ENCODE measurements at places on chromosomes 1 and 21.

DNA sequence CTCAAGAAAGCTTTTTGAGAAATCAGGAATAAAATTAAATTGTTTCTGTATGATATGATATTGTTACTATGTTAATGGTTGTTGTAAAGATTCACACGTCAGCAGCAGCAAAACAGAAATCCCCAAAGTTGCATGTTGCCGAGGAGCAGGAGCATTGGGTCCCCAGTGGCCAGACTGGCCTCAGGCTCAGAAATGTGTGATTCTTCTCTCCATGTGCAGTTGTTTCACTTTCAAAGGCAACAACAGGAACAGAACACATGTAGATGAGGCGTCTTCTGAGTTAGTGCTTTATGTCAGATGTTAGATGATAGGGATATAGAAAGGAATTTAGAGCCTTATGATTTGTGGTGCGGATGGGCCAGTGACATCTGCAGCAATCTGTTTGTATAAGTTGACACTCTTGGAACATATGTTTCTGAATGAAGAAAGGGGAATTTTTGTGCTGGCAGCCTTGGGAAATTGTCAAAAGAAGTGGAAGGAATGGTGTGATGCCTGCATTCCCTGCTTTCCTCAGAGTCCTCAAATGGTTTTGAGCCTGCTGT, 2.1 kb upstream of the TTLL7 start:
- DNase-seq = no peak

GRCh38 chr1:168491527-168492164, 52.2 kb downstream of the XCL2 start:
- no peak for DNase-seq

GRCh38 chr1:84740050-84740714, 49.9 kb upstream of the SSX2IP start:
- no peak for DNase-seq

DNA sequence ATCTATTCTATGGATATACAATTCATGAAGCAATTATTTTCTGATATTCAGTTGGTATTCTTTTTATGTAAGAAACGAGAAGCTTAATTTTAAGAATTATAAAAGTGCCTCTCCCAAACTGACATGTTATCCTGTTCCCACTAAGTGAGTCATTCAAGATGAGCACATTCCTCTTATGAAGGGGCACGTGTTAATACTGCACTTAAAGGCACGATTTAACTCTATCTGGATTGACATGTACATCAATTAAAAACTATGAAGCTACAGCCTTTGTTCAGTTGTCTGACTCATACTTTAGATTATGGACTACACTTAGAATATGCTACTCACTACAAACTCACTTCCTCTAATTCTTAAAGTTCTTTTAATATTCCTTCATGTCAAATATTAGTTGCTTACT, 111.6 kb downstream of the CYYR1 start:
- no peak for DNase-seq

DNA sequence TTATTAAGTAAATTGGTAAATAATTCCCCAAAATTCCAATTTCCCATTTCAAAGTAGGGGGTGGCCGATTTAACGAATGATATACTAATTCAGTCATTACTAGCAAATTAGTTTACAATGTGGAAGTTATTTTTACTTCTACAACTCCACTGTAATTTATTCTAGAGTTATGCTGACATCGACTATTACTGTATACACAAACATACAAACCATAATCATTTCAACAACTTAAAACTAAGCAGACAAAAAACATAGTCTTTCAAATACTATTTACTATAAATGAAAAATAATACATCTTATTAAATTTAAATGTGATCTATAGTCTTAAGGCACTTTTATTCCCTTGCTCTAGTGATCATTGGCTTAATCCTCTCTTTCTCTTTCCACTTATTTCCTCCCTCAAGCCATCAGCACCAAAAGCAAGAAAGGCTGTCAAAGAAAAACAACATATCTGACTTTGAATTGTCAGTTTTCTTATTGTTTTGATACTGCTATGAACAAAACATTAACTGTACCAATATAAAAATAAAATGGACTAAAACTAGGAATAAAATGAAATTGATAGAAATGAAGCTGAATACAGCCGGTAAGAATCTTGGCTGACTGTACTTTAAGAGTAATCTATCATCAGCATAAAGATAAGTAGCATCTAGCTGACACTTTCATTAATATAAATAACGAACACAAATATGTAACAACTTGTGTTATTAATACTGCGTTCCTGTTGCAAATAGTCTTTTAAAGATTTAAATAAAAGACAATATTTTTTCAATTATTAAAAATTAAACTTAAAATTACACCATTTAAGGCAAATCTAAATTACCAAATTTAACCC, 4.1 kb downstream of the CDC42BPA start:
- DNase-seq = no peak

GRCh38 chr1:224734261-224734935, 118.3 kb downstream of the CNIH3 start:
- DNase-seq = no peak

DNA sequence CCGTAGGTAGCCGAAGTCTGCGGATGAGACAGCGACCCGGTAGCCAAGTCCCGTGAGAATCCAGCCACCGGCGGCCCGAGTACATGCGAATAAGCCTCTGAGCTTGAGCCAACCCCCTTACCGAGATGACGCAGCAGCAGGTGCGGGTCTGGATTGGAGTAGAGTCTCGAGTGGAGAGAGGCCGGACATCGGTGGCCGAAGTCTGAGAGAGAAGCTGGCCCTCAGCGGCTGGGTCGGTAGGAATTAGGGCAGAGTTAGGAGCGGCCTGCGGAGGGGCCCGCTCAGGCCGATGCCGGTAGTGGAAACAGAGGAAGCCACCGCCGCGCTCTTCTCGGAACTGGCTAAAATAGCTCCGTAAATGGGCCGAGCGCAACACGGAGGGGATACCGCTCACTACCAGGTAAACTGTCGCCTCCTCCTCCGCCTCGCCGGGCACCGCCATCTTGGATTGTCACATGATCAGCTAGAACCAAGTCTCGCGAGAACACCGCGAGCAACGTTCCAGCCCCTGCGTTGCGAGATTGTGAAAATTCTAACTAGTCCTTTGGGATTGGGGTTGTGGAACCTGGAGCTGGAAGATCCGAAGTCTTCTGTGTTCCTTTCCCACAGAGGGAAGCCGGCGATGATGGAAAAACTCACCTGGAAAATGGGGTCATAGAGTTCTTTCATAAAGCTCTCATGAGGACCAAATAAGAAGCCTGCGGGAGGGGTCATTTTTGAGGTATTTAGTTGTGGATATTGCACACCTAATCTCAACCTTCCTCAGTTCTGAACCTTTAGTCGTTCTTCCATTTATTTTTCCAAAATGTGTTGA, at the start of gene GPATCH3:
Gene GPATCH3 (minus strand): TSS at position 467 of the 814 bp plus-strand sequence. CDS start 25 bp downstream, at position 442.
- peak; percentile 86 for DNase-seq

Measured in NCI-H2081 (cell line).